ENCODE measurements at places on chromosomes 11 and 22.
A peak's percentile ranks its signal among the peaks of the same experiment; 100 is the strongest.

DNA sequence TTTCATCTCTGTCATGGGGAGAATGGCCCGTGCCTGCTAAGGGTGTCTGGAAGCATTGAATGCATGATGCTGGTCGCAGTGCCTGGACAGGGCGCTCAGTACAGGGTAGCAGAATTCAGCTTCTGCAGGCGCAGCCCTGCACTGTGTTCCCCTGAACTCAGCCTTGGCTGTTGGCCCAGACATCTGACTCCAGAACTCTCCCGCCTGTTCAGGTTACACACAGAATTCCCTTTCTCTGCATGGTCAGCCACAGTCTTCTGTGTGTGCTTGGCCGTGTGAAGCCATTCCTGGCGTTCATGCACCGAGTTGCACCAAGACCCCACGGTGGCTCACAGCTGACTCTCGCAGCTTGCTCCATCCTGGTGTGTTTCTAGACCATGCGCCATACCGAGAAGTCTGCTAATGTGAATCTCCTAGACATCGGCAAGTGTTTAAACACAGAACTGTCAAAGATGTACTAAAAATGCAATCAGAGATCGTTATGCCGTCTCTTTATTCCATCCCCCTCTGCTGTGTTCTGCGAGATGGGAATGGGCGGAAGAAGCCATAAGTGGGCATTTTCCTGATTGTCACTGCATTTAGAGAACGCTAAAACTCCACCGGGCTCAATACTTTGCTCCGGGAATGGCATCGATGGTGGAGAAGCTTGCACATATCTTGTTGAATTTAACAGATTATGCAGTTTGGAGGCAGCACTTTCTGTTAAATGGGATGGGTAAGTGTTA is 55.6 kb downstream of the MPPED1 start:
- no peak for DNase-seq

- no peak for DNase-seq
These were observed 2.5 kb downstream of the FKBP2 start for GRCh38 chr11:64243236-64243854.

DNA sequence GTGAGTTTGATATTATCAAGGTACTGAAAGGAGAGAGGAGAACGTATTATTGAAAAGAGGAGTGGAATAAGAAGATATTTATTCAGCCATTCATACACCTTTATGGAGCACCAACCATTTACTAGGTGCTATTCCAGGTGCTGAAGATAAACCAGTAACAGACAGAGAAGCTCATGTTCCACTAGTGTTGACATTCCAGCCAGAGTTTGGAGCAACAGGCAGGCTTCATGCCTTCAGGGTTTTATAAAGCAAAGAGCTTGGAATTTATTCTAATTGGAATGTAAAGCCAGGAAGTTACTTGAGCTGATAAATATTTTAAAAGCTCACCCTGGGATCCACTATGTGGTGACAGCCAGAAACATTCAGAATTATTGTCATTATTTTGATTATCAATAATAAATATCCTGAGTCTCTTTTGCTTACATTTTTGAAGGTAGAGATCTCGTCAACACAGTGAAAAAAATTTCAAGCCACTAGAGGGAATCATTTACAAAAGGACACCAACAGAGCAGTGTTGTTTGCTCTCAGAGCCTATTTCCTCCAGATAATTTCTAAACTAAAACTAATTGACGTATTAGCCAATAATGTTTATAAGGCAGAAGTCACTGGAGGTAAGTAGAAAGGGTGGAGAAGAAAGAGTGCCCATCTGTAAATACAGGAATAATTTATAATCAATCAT is 172.0 kb downstream of the KCNA4 start:
- DNase-seq: no peak

DNA sequence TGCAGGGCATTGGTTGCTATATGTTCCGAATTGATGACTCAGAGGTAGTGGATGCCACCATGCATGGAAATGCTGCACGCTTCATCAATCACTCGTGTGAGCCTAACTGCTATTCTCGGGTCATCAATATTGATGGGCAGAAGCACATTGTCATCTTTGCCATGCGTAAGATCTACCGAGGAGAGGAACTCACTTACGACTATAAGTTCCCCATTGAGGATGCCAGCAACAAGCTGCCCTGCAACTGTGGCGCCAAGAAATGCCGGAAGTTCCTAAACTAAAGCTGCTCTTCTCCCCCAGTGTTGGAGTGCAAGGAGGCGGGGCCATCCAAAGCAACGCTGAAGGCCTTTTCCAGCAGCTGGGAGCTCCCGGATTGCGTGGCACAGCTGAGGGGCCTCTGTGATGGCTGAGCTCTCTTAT is 5.4 kb upstream of the TTC36 start:
- DNase-seq: no peak

GRCh38 chr11:8593935-8594909 is at the start of gene STK33:
TSS of gene STK33 (minus strand) at chr11:8594228. CDS start at chr11:8474905, 119,323 bp downstream.
- DNase-seq: peak; percentile 80

- no peak for DNase-seq
These were observed 509 bp upstream of the PRRG4 start for GRCh38 chr11:32829157-32829679.

GRCh38 chr22:47318041-47318737 is 555.7 kb downstream of the TBC1D22A start:
- no peak for DNase-seq

DNA sequence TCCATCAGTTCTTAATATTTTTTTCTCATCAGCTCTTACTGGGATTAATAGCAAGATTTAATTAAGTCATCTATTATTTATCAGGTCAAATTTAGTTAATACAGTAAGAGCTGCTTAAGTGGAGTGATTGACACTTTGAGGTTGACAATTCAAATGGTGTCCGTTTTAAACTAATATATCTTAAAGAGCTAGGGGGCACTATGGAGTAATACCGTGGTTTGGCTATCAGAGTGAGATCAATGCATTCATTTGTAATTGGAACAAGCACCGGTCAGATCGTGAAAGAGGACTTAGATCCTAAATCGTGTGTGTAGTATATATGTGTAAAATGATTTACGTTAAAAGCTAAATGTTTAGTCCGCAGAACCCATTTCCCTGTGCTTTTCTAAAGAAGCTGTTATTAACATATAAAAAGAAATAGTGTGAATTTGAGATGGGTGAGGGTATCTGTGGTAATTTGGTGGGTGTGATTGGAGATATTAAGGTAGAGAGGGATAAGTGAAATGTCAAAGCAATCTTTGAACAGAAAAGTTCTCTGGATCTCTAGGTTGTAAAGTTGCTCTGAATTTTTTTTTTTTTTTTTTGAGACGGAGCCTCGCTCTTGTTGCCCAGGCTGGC is 2.3 kb downstream of the SIK2 start:
- no peak for DNase-seq

DNA sequence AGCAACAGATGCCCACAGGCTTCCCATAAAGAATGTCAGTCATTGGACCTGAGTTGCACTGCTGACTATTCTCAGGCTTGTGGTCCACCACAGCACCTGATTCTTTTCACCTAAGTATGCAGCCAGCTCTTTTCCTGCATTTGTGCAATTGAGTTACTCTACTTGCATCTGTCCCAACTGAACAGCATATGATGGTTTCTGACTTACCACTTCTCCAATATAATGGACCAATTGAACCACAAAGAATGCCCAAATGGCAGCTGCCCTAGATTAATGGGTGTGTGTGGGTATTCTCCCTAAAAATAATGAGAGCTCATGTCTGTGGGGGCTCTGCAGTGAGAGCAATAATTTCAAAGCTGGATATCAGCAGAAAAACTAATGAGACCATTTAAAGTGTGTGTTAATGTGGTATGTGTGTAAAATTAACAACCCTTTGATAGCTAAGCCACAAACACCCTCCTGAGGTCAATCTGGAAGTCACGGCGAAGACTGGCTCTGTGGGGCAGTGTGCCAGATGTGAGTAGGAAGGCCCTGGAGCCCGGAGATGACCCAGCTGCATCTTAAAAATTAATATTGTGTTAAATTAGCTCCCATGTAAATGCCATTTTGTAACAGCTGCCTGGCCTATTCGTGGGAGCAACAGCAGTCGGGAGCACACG is 43.8 kb downstream of the SC5D start:
- DNase-seq: no peak

DNA sequence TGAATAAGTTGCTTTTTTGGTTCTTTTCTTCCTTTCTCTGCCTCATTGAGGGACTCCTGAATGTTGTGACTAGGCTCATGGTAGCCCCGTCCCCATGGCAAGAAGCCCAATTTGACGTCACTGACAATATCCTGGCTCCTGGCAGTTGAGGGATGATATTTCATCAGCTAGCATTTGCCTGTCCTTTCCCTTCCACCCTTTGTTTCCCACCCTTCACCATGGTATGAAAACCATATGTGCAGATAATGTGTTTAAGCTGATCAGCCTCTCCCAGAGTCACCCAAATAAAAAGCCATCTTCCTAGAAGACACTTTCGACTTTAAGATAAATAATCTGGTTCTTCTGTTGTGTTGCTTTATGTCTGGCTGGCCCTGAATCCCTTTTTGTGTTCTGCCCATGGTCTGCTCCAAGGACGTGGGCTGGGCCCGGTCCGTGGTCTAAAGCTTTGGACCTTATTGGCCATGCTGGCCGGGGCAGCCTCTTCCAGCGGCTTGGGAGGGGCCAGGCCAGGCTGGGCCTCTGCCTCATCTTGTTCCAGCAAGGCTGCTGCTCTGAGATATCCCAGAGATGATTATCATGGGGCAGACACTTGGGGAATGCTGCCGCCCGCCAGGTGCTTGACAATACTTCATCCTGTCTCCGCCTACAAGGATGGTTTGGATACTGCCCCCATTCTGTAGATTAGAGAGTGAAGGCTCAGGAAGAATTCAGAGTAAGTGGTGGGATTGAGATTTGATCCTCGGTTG is 5.1 kb downstream of the TSPAN18 start:
- DNase-seq: no peak

GRCh38 chr11:121887569-121887968 is 228.4 kb downstream of the BLID start:
- no peak for DNase-seq

- DNase-seq: no peak
These were observed 57.8 kb downstream of the ST14 start for GRCh38 chr11:130217133-130218031.

DNA sequence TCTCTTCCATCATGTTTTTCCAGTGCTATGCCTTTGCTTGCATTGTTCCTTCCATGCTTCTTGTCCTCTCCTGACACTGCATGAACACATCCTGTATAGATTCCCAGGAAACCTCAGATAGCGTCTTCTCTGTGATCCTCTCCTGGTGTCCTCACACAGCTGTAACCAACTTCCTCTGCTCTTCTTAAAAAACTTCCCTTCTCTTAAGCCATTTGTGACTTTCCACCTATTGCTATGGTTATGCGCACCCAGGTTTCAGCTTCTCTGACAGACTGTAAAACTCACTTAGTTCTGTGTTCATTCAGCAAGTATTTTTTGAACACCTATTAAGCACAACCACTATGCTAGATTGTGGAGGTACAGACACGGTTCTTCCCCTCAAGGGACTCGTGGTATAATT is 5.1 kb upstream of the APLP2 start:
- no peak for DNase-seq

DNA sequence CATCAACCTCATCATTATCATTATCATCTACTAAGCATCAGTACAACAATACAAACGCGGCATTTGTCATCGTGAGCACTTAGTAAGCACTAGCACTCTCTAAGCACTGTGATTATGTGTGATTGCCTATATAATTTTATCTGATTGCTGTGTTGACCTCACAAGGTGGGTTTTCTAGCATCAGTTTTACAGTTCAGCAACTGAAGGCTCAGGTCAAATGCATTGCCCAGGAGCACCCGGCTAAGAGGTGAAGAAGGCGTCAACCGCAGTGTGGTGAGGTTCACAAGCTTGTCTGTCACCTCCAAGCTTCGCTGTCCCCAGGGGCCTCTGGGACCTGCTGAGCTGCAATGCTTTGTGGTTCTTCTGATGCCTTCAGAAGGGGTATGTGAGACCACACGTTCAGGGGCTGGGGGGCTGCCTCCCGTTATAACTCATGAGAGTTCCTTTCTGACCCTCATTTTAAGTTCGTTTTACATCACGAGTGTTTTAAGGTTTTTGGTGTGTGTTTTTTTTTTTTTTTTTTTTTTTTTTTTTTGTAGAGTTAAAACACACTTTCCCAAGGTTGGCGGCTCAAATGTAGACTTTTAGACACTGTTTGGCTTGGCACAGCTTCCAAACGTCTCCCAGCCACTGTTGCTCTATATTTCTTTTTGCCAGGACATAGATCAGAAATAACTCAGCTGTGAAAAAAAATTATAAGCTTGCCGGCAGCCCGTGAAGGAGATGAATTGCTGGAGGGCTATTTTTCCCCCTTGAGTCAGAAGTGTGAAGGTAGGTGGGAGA is 33.8 kb upstream of the SCUBE1 start:
- DNase-seq: no peak

DNA sequence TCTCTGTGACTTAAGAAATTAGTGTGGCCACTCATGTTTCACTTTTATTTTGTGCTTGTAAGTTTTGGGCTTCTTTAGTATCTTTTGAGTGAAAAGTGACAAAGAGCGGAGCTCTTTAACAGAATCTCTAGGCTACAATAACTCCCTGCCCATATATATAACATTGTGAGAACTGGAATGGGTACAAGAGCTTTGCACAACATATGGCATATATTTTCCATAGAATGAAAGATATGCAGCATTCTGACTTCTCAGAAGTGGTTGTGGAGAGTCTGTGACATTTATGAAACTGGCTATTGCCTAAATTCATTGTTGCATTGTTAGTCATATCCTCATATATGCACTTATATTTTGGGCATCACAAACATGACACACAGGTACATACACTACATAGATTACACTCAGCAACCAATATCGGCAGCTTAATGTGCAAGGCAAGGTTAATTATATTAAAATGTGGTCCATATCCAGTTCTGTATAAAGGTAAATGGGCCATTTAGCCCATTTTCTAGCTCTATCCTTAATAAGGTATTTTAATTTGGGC is 1148.2 kb downstream of the FAM181B start:
- no peak for DNase-seq

- no peak for DNase-seq
These were observed 17.5 kb downstream of the RGL4 start for GRCh38 chr22:23708270-23708669.

DNA sequence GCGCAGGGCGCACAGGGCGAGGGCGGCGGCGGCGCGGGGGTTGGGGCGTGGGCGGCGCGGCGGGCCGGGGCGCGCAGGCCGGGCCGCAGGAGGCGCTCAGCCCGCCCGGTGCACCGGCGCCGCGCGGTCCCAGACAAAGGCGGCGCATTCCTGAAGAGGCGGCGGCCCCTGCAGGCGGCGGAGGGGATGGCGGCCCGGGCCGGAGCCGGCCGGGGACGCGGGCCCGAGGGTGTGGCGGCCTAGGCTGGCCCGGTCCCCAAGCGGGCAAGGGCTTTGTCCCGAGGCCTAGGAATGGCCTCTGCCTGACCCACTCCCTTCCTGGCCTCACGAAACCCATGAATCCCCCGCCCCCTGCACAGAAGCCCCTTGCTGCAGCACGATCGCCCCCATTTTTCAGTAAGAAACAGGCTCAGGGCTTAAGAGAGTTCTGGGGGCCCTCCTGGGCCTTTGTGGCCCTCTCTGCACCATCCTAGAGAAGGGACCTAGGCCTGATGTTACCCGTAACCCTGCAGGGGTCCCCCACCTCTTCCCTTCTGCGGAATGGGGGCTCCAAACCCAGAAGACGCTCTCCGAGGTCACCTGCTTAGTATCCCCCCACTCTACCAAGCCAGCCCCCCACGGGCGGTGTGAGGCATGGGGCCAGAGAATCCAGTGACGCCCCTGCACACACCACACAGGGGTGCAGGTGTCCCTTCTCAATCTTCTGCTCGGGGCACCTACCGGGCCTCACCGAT is at the start of gene RTN4R:
Gene RTN4R (minus strand): TSS at position 40 of the 734 bp plus-strand sequence. CDS start 226 bp downstream, outside the sequence.
- DNase-seq: peak; percentile 82

GRCh38 chr11:88348870-88349269 is 11.3 kb upstream of the CTSC start:
- no peak for DNase-seq

Data from GM12891 (cell line).